ENCODE measurements at places on chromosomes 4 and X.

DNA sequence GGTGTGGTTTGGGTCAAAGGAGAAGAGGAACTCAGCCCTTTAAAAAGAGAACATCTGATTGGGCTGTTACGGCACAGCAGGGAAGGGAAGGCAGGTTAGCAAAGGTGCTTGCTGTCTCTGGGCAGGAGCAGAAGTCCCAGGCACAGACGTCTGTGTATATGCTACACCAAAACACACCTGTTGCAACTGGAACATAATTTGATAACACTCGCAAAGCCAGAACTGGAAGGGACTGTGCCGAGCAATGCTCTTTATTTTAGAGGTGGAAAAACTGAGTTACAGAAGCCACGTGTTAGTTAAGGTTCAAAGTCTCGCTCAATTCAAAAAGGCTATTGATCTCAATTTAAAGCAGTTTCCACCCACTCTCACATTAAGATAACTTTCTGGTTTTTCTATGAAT is 2.2 kb upstream of the FAM114A1 start:
- no peak for DNase-seq

- no peak for DNase-seq
These were observed 320.6 kb downstream of the DTHD1 start for GRCh38 chr4:36601864-36602495.

GRCh38 chr4:6696611-6697010 is 2.9 kb downstream of the S100P start:
- DNase-seq, result no peak

DNA sequence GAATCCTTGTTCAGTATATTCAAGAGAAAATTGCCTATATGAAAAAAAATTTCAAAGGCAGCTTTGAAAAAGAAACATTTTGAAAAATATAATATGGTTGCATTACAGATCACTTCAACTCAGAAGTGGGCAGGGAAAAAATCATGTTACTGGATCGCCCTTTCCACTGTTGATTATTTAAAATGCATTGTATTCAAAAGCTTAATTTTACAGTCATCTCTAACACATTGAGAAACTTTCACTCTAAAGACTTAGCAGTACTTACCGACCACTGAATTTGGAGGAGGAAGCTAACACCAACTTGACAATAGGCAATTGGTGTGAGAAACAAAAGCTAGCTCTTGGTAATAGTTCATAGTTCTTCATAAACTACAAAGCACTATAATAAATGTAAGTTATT is 101.9 kb downstream of the CEP135 start:
- DNase-seq, result no peak

DNA sequence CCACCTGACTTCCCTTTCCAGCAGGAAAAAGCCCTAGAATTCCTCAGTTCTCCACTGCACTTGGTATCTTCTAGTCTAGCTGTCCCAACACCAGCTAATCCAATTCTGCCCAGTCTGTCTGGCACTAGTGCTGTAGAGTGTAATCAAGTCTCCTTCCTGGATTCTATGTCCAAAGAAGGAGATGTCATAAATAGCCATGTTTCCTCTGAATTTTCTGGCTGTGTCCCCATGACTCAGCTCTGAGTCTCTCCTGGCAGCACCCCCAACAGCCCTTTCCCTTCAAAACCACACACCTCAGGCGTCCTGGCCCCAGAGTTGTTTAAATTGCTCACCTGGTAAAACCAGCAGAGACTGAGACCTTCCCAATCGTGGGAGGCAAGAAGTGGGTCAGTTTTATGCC is 197.2 kb downstream of the GRXCR1 start:
- DNase-seq, result no peak

DNA sequence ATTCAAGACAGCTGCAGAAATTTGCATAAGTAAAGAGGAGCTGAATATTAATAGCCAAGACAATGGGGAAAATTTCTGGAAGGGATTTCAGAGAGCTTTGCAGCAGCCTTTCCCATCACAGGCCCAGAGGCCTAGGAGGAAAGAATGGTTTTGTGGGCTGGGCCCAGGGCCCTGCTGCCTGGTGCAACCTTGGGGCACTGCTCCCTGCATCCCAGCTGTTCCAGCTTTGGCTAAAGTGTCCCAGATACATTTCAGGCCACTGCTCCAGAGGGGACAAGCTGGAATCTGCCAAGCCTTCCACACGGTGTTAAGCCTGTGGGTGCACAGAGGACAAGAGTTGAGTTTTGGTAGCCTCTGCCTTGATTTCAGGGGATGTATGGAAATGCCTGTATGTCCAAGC is 185.6 kb upstream of the SFRP2 start:
- no peak for DNase-seq

GRCh38 chrX:132375941-132376340 is 112.9 kb downstream of the MBNL3 start:
- DNase-seq, result no peak

DNA sequence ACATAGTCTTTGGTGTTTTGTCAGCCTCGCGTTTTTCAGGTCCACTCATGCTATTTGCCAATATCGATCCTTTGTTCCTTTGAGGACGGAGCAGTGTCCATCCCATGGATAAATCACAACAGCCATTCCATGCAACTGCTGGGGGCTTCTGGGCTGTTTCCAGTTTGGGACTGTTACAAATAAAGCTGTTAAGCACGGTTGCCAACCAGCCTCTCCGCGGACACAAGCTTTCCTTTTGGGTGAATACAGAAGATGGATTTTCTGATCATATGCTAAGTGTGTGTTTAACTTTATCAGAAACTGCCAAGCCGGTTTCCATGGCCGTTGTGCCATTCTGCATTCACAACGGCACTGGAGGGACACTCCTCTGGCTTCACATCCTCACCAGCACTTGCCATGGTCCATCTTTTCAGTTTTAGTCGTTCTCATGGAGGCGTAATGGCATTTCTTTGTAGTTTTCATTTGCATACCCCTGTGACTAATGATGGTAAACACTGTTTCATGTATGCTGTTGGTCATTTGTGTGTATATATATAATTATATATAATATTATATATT is 67.8 kb downstream of the ABLIM2 start:
- DNase-seq, result no peak

DNA sequence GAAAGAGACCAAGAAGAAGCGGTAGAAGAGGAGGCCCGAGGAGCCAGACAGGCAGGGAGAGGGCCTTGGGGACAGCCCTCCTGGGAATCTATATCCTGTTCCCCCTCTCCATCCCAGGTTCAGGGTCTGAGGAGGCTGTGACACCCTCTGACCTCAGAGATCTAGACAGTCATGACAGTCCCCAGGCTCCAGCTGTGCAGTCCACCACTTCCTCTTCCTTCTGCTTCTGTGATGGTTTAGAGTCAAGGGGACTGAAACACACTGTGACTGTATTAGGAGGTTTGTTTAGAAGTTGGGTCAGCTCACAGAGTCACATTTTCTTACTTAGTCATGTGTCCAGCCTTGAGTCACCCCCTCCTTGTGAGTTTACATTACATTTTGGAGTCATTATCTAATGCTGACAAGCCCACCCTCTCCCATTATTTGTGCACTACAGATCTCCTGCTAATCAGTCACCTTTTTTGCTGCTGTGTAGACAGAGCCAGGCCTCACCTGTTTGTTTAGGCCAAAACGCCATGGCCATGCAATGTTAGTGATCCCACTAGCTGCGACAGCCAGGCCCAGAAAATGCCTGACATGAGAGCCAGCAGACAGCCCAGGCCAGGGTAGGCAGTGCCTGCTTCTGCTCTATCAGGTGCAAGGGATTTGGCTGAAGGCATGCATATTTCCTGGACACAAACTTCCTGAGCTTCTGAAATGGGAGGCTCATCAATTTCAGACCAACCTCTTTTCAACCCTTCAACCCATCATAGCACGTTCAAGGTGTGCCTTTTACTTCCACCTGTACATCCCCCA is 26.0 kb downstream of the MANBA start:
- no peak for DNase-seq

DNA sequence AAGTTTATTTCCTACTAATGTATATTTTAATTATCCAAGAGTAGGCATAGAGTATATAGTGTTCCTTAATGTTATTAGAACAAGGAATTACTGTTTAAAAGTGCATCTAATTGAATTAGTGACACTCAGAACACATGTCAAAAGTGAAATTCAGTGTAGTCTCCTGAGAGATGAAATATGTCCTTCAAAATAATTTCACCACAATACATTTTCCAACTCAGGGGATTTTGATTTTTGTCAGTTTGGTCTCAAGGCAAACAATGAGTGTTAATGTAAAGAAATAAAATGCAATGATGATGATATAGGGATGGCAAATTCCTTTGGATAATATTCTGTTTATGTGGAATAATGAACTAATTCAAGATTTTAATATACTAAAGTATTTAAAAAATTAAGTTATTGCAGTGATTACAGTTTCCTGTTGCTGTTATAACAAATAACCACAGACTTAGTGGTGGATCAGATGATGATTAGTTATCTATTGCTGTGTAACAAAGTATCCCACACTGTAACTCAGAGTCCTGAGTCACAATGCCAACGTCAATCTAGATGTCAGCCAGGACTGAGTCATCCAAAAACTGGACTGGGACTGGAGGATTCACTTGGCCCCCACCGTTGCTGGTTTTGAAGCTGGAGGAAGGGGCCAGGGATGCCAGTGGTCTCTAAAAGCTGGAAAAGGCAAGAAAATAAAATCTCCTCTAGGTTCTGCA is 148.0 kb upstream of the SLC7A11 start:
- DNase-seq, result no peak

Measured in 8988T (cell line).